ENCODE measurements at places on chromosomes 16 and 17.

DNA sequence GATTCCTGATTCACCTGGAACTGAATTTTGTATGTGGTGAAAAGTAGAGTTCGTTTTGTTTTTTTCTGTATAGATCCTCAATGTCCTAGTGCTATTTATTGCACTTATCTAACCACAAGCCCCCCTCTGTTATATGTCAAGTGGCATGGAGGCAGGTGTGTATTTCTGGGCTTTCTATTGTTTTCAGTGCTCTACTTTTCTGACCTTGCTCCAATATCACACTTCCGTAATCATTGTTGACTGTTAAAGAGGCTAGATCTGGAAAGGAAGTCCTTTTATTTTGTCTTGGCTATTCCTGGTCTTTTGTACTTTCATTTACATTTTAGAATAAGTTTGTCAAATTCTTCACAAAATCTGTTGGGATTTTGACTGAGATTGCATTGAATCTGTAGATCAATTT lies 26.8 kb upstream of the FBXO47 start:
- DNase-seq = no peak

- DNase-seq = no peak
Measured at GRCh38 chr17:55777471-55777971, 26.7 kb downstream of the PCTP start.

DNA sequence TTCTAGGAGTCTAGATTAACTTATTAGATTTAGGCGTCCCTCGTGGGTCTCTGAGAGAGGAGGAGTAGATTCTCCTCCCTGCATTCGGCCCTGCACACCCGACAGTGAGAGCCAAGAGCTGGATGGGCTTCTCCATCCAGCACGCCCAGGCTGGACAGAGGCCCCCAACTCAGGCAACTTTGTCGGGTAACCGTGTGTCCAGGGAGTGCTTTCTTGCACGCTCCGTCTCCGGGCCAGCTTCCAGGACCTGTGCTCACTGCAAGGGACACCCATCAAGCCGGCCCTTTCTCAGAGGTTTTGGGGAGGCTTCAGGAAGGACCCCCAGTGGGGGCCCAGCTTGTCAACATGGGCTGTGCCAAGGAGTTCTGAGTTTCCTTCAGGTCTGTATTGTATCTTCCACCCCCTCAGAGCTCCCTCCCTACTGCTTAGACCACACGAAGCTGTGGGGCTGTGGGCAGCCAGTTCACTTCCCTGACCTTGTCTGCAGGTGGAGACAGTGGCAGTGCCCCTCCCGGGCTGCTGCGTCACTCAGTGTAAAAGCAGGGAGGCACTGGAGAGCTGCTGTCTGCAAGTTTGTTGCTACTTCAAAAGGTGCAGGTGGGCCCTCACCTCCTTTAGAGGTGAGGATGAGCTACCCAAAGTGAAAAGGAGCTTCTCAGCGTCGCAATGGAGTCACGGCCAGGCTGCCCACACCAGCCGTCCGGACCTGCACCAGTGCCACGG lies 24.0 kb upstream of the C16orf78 start:
- no peak for DNase-seq

- peak; percentile 94 for DNase-seq
Measured at GRCh38 chr17:30950669-30951399, 20.0 kb upstream of the RNF135 start.

- no peak for DNase-seq
Measured at GRCh38 chr17:9854255-9854654, 28.5 kb downstream of the GLP2R start.

- DNase-seq = peak; percentile 95
Measured at GRCh38 chr17:77455111-77455890, 314.5 kb downstream of the SEC14L1 start.

DNA sequence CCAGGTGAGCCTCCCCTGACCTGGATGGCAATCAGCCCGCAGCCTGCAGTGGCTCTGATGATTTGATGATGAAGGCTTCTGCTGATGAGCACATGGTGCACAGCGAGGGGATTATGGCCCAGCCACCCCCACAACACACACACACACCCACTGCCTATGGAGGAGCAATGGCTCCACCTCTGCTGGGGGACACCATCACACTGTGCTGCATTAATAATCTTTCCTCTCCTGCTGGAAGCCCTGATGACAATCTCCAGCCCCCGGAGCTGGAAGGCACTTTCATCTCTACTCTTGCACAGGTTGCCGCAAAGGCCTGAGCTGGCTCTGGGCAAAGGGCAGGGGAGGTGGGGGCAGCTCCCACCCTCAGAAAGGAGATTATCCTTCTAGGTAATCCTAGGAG lies 79.9 kb downstream of the PLXDC1 start:
- no peak for DNase-seq

- no peak for DNase-seq
Measured at GRCh38 chr17:41352597-41353366, 2.2 kb upstream of the KRT33A start.

DNA sequence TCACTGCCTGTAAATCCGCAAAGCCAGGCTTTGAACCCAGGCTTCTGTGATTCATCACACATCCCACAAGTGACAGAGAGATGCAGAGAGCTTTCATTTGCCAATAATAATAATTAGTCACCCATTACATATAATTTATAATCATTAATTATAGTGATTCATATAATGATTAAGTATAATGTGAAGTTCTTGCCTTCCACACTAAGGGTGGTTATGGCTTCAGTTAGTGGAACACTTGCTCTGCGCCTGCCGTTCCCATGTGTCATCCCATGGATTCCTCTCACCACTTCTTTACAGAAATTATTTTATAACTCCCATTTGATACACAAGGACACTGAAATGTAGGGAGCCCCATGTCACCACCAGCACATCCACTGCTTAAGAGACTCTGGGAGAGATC lies 39.8 kb upstream of the XYLT1 start:
- no peak for DNase-seq

DNA sequence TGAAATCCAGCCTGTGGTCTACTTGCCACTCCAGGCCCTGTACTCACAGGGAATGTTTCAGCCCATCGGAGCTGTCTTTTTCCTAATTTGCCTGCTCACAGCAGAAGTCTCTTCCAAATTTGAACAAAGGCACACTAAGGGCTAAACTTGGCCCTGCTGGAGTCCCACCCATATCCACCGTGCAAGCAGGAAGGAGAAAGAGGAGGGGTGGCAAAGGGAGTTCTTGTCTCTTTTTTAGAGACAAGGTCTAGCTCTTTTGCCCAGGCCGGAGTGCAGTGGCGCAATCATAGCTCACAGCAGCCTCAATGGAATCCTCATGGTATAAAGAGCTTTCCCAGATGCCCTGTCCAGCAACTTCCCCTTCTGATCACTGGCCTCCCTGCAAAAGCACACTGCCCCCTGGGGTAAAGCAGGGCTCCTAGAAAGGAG lies 2.7 kb upstream of the PRM1 start:
- DNase-seq = no peak

- no peak for DNase-seq
Measured at GRCh38 chr16:83939266-83939855, 13.7 kb upstream of the OSGIN1 start.

DNA sequence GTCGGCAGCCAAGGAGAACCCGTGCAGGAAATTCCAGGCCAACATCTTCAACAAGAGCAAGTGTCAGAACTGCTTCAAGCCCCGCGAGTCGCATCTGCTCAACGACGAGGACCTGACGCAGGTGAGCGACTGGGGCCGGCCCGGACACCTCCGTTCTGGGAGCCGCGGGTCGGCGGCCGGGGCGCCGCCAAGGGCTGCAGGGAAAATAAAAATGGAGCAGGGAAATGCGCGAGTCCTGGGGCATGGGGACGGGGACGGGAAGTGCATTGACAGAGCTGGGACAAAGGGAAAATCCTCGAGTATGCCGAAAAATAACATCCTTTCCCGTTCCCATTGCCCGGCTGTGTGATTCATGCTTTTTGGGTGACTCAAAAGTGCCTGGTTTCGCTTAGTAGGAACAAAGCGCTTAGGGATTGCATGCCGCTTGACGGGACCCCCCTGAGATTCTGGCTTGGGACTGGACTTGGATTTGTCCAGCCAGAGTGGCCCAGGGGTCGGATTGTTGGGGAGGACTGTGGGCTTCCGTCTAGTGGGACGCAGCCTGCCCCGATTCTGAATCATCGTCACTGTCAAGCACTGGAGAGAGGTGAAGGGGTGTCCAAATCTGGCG lies 699 bp downstream of the MPRIP start:
- no peak for DNase-seq

- DNase-seq = no peak
Measured at GRCh38 chr16:85861095-85861825, 37.7 kb upstream of the IRF8 start.

GRCh38 chr17:80805032-80805751 lies 186.4 kb upstream of the CHMP6 start:
- no peak for DNase-seq

DNA sequence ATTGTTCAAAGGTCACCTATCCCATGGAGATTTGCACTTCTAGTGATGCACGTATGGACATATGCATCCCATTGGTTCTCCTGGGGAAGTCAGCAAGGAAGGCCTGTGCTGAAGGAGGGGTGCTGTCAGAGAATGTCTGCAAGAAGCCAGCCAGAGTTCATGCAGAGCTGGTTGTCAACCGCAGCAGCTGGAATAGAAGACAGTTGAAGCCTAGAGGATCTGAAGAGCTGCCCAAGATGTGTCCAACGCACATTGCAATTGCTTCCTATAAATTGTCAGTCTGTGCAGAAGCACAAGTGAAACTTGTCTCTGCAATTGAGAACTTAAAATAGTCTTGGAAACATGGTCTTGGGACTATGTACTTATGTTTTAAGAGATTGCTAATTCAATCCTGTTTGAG lies 82.1 kb upstream of the CNTNAP4 start:
- DNase-seq = no peak

GRCh38 chr16:85648805-85649204 lies 35.7 kb downstream of the GSE1 start:
- DNase-seq = no peak

- DNase-seq = no peak
Measured at GRCh38 chr16:80208015-80208414, 332.8 kb upstream of the DYNLRB2 start.

GRCh38 chr17:73720187-73720834 lies 76.1 kb upstream of the SDK2 start:
- DNase-seq = no peak

GRCh38 chr16:2511128-2511800 lies 2.5 kb upstream of the ATP6V0C start:
- DNase-seq = peak; percentile 83

GRCh38 chr16:10343124-10343760 lies 42.6 kb upstream of the ATF7IP2 start:
- DNase-seq = no peak
